Iris pigment epithelial cell (primary cell): ENCODE measurements at places on chromosomes 2 and 18.

DNA sequence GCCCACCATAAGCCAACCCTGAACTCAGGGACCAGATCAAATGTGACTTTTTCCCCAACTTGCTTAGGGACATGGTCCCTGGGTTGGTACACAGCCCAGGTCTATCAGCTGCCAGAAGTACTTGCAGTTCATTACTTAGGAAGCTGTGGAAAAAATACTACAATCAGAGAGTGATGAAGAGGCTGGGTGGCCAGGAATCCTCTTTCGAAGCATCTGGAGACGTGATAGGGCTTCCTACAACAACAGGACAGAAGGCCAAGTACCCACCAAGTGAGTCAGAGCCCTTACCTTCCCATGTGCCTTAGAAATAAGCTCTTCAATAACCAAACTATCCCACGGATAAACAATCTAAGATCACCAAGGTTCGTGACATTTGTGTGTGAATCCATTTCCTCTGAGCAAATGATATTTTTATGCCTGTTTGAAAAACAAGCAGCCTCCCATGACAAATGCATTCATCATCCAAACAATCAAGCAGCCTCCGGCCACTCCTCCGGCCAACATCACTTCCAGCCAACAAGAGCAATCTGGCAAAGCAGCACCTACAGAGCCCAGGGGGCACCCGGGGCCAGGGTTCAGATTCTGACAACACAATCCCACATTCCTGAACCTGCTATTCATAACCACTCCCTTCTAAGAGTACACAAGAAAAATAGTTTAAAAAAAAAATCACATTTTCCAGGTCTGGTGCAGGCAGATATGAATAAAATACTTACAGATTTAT, 26.4 kb downstream of the TBC1D8 start:
- peak; percentile 86 for DNase-seq

DNA sequence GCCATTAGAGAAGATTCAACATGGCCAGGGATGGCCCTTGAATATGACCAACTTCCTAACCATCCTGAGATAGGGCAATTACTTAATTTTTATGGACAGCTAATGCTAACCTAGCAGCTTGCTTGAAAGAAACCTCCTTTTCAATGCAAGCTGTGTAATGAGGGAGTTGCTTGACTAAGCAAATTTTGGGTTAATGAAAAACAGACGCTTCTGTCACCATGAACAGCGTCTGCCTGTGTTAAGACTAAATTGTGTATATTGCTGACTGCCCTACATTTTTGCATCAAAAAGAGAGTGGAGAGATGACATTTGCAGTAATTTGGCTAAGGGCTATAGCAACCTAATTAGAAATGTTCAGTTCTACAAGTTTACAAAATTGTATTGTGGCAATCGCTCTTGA, 319.2 kb upstream of the LRATD1 start:
- no peak for DNase-seq

- DNase-seq: no peak
Observed at GRCh38 chr2:118994778-118995177, 52.8 kb downstream of the MARCO start.

DNA sequence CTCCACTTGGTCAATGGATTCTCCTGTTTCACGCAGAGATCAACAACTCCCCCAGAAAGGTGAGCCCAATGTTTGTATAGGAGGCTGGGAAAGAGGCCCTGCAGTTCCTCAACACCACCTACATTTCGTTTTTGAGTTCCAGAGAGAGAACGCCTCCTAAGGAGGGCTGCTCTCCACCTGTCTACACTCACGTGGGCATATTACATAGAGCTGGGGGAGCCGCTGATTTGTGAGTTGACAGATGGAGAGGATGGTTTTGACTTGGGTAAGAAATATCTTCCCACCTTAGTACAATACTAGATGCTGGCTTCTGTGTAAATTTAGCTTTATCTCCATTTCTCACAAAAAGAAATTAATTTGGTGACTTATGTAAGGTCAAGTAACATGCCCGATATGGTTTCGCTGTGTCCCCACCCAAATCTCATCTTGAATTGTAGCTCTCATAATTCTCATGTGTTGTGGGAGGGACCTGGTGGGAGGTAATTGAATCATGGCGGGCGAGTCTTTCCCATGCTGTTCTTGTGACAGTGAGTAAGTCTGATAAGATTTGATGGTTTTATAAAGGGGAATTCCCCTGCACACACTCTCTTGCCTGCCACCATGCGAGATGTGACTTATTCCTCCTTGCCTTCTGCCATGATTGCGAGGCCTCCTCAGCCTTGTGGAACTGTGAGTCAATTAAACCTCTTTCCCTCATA, 274.5 kb upstream of the PXDN start:
- DNase-seq: no peak

- DNase-seq: peak; percentile 10
Observed at GRCh38 chr2:16005816-16006536, 65.6 kb downstream of the MYCN start.

DNA sequence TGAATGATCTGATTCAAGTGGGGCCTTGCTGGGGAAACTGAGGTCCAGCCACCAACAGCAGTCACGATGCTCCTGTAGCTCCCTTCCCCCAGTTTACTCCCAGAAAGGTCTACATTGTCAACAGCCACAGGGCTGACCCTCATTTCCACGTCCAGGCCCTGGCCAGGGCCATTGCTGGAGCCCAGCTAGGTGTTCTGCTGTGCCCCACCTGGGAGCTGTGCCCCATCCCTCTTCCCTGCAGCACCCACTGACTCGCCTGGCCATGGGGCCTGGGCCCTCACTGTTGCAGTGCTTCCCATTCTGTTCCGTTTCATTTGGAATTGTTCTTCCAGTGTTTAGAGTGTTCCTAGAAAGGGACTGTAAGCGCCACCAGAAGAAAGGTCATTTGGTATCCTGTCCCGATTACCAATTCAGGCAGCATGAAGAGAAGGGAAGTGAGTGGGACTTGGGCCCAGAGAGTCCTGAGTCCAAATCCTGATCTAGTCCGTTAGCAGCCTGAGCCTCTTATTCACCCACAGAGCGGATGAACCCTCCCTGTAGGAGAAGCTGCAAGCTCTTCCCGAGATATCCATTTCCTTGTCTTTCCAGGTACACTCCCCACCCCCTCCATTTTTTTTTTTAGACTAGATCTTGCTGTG, 73.1 kb upstream of the HPCAL1 start:
- no peak for DNase-seq

- no peak for DNase-seq
Observed at GRCh38 chr2:241094172-241094571, 7.9 kb downstream of the MTERF4 start.

- no peak for DNase-seq
Observed at GRCh38 chr2:60868589-60869273, 12.6 kb upstream of the REL start.

DNA sequence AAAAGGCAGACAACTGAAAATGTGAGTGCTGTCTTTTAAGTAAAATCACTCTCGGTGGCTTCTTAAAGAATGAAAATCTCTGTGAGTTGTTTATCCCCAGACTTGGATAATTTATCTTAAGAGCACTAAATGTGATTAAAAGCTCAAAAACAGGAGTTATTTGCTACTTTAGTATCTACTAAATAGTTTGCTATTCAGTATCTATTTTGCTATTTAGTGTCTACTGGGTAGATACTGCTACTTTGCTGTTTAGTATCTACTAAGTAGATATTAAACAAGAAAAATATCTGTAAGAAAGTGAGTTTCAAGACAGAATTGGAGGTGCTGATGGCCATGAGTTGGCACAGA, 1.4 kb upstream of the KCNG3 start:
- DNase-seq: no peak

DNA sequence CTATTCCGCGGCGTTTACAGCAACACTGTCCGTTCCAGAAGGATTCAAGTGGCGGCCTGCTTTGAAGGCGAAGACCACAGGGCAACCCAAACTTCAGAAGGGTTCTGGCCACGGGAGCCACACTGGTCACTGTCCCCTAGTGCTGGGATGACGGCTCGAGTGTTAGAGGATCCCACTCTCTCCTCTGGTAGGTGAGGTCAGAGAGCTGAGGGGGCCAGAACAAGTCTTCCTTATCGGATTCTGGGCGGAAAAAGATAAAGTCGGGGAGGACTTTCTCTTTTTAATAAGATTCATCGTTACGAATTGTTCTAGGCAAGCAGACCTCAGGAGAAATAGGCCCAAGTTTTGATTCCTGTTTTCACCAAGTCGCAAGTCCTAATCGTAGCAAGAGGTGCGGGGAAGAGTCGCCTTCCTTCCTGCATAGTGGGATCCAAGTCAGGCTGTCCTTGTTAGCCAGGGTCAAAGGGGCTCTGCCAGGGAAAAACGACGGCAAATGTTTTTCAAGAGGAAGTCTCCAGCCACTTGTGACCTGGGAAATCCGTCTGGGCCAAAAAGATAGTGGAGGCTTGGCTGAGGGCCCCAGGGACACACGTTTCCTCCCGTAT, 864 bp upstream of the MYL12A start:
- DNase-seq: no peak

DNA sequence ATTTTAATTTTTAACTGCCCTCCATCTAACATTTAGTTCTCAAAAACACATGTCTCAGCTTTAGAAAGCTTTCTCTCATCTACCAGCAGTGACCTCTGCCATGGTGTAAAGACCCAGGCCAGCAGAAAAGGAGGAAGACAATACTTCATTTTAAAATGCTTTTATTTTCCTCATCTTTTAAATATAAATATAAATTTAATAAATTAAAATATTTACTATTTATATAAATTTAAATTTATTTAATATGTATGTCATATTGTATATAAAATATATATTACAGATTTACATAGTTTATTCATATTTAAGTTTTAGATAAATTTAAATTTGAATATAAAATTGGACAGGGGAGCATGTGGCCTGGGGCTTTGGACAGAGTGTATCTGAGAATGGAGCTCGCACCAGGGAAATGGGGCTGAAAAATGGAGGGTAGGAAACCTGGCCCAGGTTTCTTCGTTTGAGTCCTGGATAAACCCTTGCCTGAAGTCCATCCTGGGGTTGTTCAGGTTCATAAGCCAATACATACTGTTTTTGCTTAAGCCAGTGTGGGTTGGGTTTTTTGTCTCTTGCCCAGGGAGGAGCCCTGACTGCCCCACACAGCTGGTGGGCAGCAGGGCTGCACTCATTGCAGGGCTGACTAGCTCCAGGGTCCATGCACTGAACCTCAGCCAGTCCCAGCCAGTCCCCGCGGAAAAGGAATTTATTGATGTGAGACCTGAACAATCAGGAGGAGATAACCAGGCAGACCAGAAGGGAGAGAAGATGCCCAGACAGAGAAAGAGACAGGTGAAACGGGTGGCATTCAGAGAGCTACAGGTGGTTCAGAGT, 77.3 kb upstream of the LAPTM4A start:
- no peak for DNase-seq

- DNase-seq: no peak
Observed at GRCh38 chr2:70655786-70656185, 102.2 kb upstream of the TGFA start.

DNA sequence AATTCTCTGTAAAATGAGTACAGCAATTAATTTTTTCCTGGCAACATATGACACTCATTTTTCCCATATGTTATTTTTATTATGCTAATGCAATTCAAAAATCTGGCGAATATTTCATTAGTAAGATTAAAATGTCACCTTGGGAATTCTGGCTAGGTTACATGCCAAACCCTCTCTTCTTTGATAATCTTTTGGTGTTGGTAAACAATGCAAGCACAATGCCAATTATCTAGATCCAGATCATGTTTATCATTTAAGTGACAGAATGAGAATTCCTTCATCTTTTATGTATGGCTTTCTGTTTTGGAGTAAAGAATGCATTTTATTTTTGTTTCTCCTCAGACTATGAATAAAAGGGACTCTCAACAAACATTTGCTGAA, 33.7 kb downstream of the GPR75 start:
- no peak for DNase-seq

- DNase-seq: peak; percentile 38
Observed at GRCh38 chr18:463827-464541, 36.5 kb downstream of the COLEC12 start.

- DNase-seq: no peak
Observed at GRCh38 chr2:118929059-118929458, 12.9 kb upstream of the MARCO start.

GRCh38 chr2:76675212-76675611, 847.0 kb downstream of the LRRTM4 start:
- no peak for DNase-seq

DNA sequence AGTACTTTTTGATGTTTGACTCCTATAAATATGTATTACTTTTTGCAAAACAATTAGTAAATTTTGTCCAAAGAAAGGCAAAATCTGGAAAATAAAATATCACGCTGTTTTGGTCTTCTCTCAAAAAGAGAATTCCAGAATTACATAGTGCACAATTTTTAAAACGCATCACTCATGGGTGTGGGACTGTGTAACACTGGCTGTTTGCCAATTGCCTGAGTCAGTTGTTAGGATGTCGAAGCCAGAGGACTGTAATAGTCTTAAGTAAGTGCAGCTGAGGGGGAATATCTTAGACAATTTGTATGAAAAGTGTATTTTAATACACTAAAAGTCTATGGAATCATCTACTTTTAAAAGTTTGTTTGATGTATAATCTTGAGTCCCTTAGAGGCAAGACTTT, 24.1 kb upstream of the EPHA4 start:
- peak; percentile 63 for DNase-seq
